ENCODE measurements at places on chromosomes 12 and 14.

DNA sequence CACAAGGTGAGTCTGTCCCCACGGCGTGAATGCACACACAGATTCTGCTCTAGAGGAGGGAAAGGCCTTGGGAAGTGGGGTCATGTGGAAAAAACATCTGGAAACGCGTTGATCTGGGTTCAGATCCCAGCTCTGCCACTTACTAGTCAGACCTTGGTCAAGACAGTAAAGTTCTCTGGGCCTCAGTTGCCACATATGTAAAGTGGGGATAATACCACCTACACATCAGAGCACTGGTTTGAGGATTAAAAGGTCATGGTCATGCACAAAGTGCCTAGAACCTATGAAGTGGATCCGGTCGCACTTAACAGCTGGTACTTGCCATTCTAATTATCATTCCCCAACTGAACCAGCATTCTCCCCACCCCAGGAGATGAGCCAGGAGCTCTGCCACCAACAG is 4.7 kb downstream of the PLEKHG6 start:
- DNase-seq: no peak

- no peak for DNase-seq
Observed at GRCh38 chr12:103442822-103443221, 52.9 kb downstream of the C12orf42 start.

DNA sequence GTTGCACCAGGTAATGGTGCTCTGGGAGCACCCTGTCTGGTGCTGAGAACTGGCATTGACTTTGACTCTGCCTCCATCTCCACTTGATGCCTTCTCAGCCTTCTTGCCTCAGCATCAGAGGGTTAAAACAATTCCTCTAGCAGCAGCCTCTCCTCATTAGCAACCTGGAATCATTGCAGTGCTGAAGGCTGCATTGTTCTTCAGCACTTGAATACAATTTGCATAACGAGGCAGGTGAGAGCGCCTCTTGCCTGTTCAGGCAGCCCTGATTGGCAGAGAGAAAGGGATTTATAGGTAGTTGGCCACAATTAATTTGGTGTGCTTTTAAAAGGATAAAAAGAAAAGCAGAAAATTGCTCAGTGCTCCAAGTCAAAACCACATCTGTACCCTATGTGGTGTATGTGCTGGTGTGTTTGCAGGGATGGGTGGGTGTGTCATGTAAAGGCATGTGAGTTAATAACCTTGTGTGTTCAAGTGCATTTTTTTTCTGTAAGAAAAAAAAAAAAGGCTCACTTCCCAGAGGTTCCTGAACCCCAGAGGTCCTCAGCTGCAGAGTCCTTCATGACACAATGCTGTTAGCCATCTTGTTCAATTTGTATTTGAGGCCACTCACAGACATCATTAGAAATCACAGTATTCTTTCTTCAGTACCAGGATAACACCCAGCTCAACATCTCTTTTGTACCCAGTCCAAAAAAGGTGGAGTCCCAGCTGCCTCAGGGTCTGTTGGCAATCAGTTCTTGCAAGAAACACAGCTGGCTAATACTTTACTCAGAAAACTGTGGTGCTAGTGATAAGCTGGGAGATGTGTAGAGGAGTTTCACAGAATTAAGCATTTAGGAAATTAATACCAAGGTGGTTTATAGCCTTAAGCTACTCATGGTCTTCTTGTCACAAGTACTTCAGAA is 385.6 kb downstream of the GRIN2B start:
- DNase-seq: no peak

GRCh38 chr14:88604212-88604611 is 41.4 kb downstream of the ZC3H14 start:
- no peak for DNase-seq

GRCh38 chr14:96762650-96763049 is 34.5 kb upstream of the VRK1 start:
- DNase-seq: peak; percentile 62

GRCh38 chr12:116209503-116209902 is 68.0 kb downstream of the MED13L start:
- no peak for DNase-seq

GRCh38 chr14:67784244-67784823 is 32.1 kb downstream of the ZFYVE26 start:
- no peak for DNase-seq

- no peak for DNase-seq
Observed at GRCh38 chr12:99282624-99283023, 364.9 kb upstream of the GARIN6 start.

All from NCI-H226 (cell line).